ENCODE measurements at places on chromosomes 13 and 19.

DNA sequence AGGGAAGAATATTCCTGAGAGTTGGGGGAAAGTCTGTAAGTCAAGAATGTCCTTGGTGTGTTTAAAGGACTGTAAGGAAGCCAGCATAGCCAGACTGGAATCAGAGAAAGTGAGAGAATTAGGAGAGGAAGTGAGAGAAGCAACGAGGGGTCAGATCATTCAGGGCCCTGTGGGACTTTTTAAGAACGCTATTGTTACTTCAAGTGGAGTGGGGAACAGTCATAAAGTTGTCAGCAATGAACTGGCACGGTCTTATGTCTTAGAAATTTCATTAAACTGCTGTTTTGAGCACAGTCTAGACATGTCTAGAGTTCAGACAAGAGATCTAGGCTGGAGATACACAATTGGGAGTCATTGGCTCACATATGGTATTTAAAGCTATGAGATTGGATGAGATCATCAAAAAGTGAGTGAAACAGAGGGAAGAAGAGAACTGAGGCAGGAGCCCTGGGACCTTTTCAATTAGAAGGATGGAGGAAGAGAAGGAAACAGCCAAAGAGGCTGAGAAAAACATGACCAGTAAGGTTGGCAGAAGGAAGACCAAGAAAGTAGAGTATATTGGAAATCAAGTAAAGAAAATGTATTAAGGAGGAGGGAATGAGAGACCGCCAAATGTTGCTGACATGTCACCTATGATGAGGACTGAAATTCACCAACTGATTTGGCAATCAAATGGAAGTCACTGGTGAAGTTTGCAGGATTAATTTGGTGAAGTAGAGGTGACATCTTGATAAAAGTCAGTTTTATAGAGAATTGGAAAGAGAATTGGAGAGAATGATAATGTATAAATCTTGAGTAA lies 263.5 kb downstream of the GPC5 start:
- DNase-seq: no peak

DNA sequence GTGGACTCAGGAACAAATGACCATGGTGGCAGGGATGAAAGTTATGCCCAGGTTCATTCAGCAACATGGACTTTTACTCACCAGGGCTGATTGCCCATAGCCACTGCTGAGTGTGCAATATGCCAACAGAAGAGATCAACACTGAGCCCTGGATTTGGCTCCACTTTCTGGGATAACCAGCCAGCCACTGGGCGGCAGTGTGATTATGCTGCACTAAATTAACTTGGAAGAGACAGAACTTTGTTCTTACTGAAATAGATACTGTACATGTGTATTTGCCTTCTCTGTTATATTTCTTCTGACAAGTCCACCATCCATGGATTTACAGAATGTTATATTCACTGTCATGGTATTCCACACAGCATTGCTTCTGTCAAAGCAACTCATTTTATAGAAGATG lies 257.4 kb downstream of the TDRD3 start:
- peak; percentile 68 for DNase-seq

GRCh38 chr19:27738569-27739193 lies 1474.3 kb downstream of the UQCRFS1 start:
- no peak for DNase-seq

DNA sequence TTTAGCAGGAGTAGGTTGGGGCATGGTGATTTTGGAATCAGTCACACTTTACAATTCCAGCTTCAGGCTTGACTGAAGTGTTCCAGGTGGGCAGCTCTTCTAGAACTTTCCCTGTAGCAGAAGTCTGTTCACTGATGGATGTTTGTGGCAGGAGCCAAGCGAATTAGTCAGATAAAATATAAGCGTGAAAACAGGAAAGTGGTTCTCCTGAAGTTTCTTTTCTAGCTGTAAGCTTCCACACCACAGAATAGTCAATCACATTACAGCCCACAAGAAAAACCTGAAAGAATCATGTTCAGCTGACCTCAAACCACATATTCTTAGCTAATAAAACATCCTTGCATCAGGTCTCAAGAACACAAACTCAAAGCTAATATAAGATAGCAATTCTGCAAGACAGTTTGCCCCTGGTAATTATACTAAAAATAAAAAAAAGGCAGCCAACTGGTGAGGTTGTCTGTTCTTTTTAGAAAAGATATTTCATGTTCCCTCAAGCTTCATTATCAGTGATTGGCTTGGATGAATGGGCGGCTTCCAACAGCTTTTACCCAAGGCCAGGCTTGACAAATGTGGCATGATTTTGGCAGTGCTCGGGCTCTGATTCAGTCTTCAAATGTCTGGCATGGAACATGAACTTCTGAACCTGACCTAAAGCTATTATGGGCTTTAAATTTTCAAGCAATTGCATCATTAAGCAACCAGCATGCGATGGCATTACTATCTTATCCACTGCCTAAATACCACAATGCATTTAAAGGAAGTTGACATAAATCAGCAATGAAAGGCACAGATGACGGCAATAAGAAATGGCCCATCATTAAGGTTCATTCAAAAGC lies 136.8 kb downstream of the DCLK1 start:
- DNase-seq: no peak

DNA sequence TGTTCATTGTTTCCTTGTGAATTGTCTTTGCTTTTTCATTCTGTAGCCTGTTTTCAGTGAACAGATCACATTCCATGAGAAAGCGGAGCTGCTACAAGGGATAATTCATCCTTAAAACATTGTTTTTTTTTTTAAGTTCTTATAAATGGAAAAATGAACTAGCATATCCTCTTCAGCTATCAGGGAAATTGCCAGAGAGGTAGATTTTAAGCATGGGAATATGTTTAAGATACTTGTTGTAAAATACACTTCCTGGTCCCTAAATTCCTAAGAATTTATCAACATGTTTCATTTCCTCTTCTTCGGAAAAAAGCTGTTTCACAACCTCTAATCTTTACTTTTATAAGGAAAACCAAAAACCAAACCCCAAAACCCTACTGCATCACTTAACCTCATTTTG lies 238.0 kb downstream of the POSTN start:
- DNase-seq: no peak
